A549 treated with AZD2906 at 1 μM for 4 hours (cell line): ENCODE measurements at places on chromosomes 3 and 15. TPM values are rescaled to one million over a fixed set of nuclear protein-coding genes. Genes with fewer than 3 reads are reported as not detected.

Gene FAM107A
- 0.26 to 0.51 TPM (median 0.41 TPM) in 5 replicates for total RNA-seq

Gene FGF7
- total RNA-seq = not detected in 5 replicates

Gene VGLL3
- 6.7 to 11.3 TPM (median 10.7 TPM) in 5 replicates for total RNA-seq

Gene CADPS
- not detected in 5 replicates for total RNA-seq

Gene EFHB
- 0.79 to 1.5 TPM (median 1.2 TPM) in 5 replicates for total RNA-seq
